Skin of body (tissue), 3 donors: ENCODE measurements at places on chromosomes 11 and 22. TPM values are rescaled to one million over a fixed set of nuclear protein-coding genes. Genes with fewer than 3 reads are reported as not detected.

MCAT gene
- 8.7 TPM for total RNA-seq

PLAAT5 gene
- total RNA-seq: 8.2 TPM

MICAL3 gene
- total RNA-seq: 28.2 TPM

KDM2A gene
- 78.1 TPM for total RNA-seq

GRCh38 chr11:72762641-72763304 is 10.6 kb upstream of the ARAP1 start:
- DNase-seq: no peak

GRCh38 chr11:17739945-17740338 is 5.4 kb downstream of the KCNC1 start:
- no peak for DNase-seq

GRCh38 chr11:117052196-117053149 is 45.8 kb downstream of the SIK3 start:
- no peak for DNase-seq

OR5P2 gene
- total RNA-seq: not detected

DNA sequence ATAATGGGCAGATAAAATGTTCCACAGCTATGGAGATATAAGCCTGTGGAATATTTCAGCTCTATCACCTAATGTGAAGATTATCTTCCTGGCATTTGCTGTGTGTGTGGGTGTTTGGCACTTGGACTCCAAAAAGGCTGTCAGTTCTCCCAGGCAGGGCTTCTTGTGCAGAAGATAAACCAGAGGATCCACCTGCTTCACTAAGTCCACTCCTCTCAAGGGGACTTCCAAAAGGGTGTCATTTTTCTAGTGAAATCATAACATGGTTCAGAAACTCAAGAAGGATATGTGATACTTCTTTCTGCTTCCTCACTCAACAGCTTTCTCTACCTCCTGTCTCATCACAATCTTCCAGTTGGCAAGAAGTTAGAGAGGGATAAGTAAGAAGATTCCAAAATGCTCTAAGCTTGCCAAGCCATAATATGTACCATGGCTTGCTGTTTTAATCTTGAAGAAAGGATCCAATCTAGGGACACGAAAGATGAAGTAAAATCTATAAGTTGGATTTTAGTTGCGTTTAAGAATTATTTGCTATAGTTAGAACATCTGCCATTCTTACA is 206.2 kb upstream of the MTMR2 start:
- DNase-seq: no peak

RPS3 gene
- total RNA-seq: 1,432 TPM

LMNTD2 gene
- total RNA-seq: 0.69 TPM

KRTAP5-11 gene
- 2.2 TPM for total RNA-seq

DNA sequence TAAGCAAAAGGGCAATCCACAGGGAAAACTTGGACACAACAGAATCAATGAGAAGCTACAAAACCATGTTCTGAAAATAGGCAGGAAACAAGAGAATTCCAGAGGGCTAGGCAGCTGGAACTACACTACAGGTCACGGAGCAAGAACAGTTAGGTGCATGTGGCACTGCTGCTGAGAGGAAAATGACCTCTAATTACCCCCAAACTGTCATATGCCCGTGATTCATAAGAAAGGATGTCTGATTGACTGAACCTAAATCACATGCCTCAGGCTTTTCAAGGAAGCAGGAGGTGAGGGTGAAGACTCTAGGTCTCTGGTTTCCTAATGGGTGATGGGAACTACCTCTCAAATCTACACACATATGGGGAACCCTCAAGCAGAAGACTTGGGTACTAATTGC is 17.9 kb upstream of the RRAS2 start:
- no peak for DNase-seq

FLRT1 gene
- 1.6 TPM for total RNA-seq

LSP1 gene
- 18.5 TPM for total RNA-seq

- DNase-seq: no peak
These were observed 239.2 kb upstream of the TBCEL start for GRCh38 chr11:120784566-120785251.

DNA sequence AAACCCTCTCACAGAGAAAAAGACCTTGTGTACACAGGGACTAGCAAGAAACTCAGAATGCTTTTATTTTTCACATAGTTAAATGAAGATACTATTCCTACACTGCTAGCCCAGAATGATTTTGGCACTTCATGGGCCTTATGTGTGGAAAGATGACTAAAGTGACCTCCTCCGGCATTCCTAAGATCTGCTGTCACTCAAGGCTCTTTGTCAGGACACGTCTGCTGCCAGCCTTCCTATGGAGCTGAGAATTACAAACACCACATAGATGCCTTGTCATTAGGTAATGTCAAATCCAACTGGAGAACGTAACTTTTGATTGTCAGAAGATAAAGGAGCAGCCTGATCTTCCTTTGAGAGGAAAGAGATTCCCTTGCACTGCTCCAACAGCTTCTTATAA is 249.1 kb downstream of the FAT3 start:
- DNase-seq: no peak
